ENCODE measurements at places on chromosomes 5 and 9.

DNA sequence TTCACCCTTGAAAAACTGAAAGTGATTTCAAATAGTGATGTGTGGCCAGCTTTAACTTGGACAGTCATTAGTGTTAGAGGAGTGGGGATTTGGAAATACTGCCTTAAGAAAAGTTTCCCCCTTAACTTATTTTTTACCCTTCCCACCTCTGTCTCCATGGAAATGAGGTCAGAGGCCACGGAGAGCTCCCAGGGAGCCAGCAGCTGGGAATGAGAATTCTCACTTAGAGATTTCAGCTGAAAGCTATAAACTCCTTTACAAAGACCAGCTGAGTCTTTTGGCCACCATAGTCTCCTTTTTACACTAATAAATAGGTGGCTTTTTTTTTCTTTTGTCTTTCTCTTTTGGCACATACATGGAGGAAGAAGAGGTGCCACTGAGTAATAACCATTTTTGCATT is 45.7 kb upstream of the PIK3R1 start:
- DNase-seq, result no peak

DNA sequence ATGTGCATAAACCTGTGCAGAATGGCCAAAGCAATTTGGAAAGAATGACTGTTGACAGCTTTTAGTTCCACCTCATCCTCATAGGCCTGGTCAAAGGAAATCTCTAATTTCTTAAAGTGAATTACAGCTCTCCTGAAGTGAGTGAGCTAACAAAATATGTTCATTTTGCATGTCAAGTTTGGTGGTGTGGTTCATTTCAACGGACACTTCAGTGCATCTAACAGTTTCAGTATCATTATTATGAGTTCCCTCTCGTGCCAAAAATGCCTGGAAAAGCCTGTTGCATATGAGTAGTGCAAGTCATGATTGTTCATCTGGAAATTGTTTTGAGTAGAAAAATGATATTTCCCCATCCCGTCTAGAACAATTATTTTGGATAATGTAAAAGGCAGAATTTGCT is 53.2 kb upstream of the HMHB1 start:
- no peak for DNase-seq

GRCh38 chr9:117564839-117565238 is 139.4 kb upstream of the TLR4 start:
- no peak for DNase-seq

GRCh38 chr5:16976625-16977008 is 40.5 kb upstream of the MYO10 start:
- DNase-seq, result no peak

DNA sequence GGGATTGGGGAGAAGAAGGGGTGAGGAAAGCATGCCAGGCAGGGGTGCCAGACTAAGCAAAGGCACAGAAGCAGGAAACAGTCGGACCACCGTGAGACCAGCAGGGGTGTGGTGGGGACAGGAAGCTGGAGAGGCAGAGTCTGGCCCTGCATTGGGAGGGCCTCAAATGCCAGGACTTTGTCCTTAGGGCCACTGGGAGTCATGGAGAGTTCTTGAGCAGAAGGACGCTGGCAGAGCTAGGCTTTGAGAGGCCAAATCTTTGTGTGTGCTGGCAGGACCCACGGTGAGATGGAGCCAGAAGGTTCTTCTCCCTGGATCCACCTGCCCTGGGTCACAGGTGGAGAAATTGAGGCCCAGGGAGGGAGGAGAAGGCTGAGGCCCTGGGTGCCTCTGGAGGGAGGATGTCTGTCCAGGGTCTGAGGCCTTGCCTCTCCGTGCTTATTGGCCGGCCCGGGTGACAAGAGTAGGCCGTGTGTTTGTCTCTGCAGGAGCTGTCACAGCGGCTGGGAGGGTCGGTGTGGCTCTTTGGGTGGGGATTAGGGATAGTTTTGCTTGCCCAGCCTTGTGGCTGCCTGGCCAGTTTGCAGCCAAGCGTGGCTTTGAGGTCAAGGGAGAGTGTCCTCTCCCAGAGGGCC is 1.8 kb upstream of the ENG start:
- no peak for DNase-seq

- no peak for DNase-seq
These were observed 14.6 kb upstream of the DDX41 start for GRCh38 chr5:177531209-177531940.

- no peak for DNase-seq
These were observed 250.5 kb downstream of the AUH start for GRCh38 chr9:91111226-91111625.

DNA sequence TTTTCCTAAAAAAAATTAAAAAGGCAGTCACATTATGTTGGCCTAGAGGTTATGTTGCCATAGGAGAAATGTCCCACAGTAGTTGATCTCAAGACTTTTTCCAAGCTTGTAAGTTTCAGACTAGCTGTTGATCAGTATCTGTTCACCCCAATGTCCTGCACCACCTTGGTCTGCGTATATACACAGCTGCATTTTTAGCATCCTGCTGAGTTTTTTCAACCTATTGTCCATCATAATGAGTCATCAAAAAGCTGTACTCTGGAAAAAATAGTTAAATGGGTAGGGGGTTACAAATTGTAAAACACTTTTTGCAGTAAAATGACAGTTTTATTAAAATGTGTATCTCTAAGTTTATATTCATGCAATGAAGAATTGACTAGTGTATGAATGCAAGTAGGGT is 53.2 kb upstream of the TMEM171 start:
- DNase-seq, result no peak

- no peak for DNase-seq
These were observed 91.0 kb downstream of the MRPL36 start for GRCh38 chr5:1708592-1709141.

- DNase-seq, result no peak
These were observed 493.7 kb downstream of the ENC1 start for GRCh38 chr5:74146796-74147195.

- no peak for DNase-seq
These were observed 61.4 kb upstream of the TBC1D9B start for GRCh38 chr5:179969110-179969509.

- DNase-seq, result no peak
These were observed 220.8 kb upstream of the DAPK1 start for GRCh38 chr9:87276851-87277261.

DNA sequence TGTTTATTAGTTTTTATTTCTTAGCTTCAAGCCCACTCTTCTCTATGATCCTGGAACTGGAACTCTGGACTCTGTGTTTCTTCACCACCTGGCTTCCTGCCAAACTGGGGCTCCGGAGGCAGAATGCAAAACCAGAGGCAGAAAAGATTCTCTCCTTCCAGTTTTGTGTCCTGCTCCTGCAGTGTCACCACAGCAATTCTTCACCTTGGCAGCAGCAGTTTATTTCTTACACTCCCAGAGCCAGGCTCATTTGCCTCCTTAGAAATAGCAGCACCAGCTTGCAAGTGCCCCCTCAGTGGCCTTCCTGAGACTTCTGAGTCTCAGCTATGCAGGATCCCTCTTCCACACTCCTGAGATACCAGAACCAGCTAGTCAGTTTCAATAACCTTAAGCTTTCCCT is 26.7 kb upstream of the CAMK4 start:
- DNase-seq, result no peak

DNA sequence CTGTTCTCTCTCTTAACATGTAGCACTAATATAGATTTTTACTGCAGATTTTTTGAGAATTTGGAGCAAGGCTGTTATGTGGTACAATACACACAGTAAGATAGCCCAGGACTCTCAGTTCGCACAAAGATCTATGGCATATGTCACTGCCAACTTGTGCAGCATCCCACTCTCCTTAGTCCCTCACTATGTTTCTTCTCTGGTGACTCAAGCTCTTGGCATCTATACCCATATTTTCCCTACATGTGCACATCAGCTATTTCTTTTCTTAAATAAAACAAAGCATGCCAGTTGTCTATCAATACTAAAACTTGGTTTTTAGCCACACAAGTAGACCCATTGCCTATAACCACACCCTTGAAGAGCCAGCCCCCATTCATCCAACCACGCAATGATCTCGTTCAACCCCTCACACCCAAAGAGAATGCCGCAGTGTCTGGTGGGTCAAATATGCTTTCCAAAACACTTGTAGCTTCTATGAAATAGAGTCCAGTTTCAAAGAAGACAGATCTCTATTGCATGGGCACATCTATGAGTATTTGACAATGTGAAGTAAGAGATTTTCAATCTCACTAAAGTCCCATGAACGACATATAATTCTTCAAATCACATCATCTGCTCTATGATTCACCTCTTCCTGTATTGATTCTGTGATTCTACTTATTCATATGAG is 18.2 kb upstream of the IL7R start:
- no peak for DNase-seq

- no peak for DNase-seq
These were observed 168.6 kb downstream of the CARTPT start for GRCh38 chr5:71887680-71888079.

DNA sequence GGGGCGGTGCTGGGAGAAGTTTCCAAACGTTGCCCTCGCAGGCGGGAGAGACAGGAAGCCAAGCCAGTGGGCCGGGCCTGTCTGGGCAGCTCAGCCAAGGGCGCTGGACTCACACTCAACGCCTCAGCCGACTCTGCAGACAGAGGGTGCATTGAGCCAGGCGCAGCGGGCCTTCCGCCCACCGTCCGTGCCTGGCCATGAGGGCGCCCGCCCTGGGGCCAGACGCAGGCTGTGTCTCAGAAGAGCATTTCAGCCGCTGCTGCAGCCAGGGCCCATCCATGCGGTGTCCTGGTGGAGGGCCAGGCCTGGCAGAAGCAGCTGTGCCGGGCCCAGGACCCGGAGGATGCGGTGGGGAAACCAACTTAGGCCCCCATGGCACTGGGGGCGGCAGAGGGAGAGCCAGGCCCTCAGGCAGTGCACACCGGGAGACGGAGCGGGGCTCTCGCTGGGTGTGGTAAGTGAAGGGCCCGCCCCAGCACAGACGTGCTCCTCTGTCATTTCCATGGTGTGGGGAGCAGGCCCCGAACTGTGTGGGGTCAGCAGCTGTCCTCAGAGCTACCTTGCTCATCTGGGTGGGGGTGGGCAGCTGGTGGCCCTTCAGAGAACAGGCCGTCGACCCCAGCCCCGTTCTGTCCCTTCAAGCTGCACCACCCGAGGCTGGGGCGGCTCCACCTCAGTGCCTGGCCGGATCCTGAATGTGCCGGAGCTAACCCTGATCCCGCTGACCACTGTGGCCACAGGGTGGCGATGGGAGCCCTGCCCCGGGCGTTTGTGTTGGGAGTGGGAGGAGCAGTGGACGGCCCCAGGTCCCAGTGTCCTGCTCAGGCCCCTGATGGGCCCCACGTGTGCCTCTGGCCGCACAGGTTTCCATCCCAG is 18.0 kb downstream of the DNLZ start:
- DNase-seq, result no peak

DNA sequence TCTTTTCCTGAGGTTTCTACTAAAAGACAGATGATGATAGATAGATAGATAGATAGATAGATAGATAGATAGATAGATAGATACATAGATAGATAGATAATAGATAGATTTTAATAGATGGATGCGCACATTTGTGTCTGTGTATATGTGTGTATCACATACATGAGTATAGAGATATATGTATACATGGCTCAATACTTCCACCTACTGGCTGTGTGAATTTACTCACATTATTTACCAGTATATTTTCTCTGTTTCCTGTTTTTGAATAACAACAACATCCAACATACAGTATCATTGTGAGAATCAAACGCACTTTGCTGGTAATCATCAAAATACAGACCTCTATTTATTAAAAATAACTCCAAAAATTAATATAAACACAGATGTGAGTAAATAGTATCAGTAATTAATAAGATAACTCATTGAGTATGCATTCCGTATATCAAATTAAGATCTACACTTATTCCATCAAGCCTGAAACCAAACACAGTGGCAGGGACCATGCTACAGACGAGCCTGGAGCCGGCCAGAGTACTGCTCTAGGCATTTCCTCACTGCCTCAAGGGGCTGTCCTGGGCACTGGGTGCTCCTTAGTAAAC is 338.0 kb downstream of the SEMA5A start:
- DNase-seq, result no peak

- no peak for DNase-seq
These were observed 167.8 kb upstream of the TUT7 start for GRCh38 chr9:86521977-86522376.

DNA sequence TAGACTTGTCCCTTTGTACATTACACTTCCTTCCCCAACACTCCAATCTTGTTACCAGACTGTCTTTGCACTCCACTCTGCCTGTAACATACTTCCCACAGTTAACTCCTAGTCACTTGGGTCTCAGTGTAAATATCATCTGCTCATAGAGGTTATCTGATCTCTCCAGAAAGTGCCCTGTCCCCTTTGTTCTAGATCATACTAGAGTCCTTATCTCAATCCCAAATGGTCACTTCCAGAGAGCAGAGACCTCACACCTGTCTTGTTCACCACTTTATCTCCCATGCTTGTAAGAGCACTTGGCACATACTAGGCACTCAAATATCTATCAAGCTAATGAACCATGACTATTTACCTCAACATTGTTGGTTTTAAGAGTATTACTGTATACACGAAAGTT is 30.4 kb downstream of the SETX start:
- DNase-seq, result no peak

- no peak for DNase-seq
These were observed 4.6 kb upstream of the ZNF608 start for GRCh38 chr5:124751031-124751430.

GRCh38 chr5:32955814-32956213 is 244.7 kb downstream of the NPR3 start:
- no peak for DNase-seq

DNA sequence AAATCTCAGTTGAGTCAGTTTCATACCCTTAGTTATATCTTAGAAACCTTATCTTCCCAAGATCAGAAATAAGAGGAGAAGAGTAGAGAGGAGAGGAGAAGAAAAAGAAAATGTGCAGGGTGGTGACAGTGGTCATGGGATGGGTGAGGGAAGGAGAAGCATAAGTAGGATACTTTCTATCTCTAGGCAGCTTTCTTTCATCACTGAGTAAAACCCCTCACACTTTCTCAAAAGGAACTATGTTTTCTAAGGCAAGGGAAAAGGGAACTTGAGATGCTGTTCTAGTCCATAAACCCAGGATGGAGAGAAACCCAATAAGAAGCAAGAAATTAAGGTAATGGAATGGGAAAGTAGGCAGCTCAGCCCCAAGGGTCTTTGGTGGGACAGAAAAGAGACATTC is 225.3 kb downstream of the MCTP1 start:
- no peak for DNase-seq

Measured in stimulated activated CD8-positive, alpha-beta memory T cell treated with anti-CD3 and anti-CD28 coated beads, Interleukin-4, amount 100 ng/mL, for 1 hour (primary cell).